Eye (tissue), 1 donor: ENCODE measurements at places on chromosomes 16 and 17.
A peak's percentile ranks its signal among the peaks of the same experiment; 100 is the strongest.

- no peak for DNase-seq
Observed at GRCh38 chr16:4520913-4521312, 17.7 kb downstream of the CDIP1 start.

- no peak for DNase-seq
Observed at GRCh38 chr16:67963292-67963661, 5.2 kb downstream of the SLC12A4 start.

GRCh38 chr16:69273009-69273408, 38.1 kb upstream of the VPS4A start:
- no peak for DNase-seq

GRCh38 chr17:2057760-2058585, 3.1 kb downstream of the HIC1 start:
- DNase-seq: peak; percentile 62

DNA sequence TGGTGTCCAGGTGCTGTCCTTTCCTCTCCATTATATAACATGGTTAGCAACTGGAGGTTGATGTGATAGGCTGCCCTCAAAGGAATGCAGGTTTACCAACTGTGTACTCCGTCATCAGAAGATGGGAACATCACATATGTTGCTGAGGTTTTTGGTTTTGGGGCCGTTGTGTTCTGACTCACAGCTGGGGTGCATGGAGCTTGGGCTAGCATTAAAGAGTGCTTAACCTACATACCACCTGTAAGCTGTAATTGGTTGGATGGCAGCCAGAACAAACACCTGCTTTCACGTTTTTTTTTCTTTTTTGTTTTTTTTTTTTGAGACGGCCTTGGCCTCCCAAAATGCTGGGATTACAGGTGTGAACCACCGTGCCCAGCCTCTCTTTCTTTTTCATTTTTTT, 20.9 kb downstream of the TMEM11 start:
- DNase-seq: no peak

- DNase-seq: no peak
Observed at GRCh38 chr16:12811441-12812383, 8.0 kb upstream of the CPPED1 start.

- no peak for DNase-seq
Observed at GRCh38 chr17:40059729-40060475, 2.9 kb upstream of the THRA start.
